Activated naive CD8-positive, alpha-beta T cell treated with anti-CD3 and anti-CD28 coated beads, Interleukin-2, amount 50 U/mL, for 24 hours (primary cell): ENCODE measurements at places on chromosomes 4 and X.

- no peak for DNase-seq
Observed at GRCh38 chr4:75736862-75737261, 12.5 kb downstream of the USO1 start.

DNA sequence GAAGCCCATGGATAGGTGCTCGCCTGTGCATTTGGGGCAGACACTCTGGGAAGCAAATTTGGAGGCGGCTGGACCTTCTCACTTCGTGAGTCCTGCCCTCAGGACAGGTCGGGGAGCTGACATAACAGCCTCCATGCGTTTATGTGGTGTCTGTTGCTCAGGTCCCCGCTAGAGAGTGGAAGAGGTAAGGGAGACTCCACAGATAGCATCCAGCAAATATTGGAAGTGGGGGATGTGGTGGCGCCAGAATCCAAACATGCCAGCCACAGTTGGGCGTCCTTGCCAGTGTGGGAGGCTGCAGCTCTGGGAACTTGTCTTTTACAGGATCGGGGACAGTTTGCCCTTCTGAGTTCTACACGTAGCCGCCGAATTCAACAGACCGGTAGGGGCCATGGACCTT is 47.8 kb downstream of the ZNF182 start:
- no peak for DNase-seq

DNA sequence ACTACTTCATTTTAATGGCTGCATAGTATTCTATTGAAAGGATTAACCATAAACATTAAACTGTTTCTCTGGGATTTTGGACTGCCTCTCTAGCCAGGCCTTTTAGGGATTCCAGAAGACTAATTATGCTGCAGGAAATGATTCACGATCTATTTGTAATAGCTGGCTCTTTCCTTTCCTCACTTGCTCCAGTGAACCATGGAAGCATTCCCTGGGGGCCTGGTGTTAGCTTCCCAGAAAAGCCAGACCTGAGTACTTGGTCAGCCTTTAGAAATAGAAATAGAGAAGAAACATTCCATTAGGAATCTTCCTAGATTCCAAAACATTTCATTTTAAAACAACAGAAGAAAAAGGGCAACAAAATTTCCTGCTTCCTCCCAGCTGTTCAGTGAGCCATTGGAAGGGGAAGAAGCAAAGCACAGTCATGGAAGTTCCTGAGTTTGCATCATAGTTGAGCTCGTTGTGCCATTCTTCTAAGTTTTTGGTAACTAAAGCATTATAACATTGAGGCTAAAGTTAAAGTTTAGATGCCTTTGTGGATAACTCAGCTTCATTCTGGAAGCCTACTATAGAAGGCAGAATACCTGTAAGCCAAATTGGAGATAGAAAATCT is 83.5 kb downstream of the NPNT start:
- DNase-seq, result no peak

- DNase-seq, result no peak
Observed at GRCh38 chr4:3834663-3835521, 68.7 kb downstream of the ADRA2C start.

DNA sequence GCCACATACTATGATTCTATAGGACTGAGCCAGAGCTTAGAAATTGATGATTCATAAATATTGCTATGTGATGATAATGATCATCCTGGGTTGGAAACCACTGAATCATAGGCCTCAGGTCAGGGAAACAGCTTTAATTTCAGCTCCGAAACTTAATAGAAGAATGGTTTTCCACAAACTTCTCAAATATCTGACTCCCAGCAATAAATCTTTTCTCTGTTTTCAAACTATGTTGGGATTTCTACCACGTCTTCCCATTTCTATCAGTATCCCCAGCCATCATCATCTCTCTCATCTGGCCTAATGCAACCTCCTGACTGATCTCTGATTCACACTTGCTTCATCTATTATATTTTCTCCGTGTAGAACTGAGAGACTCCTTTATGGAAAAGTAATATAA is 521.8 kb upstream of the AGA start:
- DNase-seq, result no peak

- no peak for DNase-seq
Observed at GRCh38 chrX:3449287-3449686, 102.8 kb upstream of the MXRA5 start.

DNA sequence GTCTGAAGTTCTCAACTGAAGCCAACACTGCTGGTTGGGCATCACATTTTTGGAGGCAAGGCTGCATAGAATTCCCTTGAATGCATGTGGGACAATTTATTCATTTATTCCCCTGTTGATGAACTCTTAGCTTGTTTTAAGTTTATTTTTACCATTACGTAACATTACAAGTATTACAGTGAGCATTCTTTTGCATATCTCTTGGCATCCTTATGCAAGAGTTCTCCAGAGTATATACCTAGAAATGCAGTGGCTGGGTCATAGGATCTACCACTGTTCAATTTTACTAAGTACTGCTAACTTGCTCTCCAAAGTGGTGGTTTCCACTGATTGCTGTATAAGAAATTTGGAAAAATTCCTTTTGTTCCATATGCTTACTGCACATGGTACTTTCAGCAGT is 66.5 kb downstream of the UCHL1 start:
- DNase-seq, result no peak
